ENCODE measurements at places on chromosomes 4 and X.
A peak's percentile ranks its signal among the peaks of the same experiment; 100 is the strongest.

DNA sequence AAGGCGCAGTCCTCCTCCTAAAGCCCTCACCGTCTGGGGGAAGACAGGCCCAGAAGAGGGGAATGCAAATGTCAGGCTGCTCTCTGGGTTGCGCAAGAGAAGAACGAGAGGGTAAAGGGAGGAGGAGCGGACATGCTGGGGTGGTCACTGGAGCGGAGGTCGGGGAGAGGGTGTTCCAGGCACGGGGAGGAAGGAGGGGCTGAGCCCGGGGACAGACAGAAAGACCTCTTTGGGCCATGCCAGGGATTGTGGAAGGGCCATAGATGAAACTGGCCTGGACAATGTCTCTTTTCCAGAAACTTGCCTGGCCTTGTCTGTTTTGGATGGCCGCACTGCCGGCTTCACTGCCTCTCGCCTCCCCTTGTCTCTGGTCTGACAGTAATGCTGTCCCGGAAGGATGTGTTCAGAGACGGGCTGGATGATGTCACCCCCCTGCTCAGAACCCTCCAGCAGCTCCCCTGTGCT is 121.0 kb downstream of the SORCS2 start:
- DNase-seq: no peak

DNA sequence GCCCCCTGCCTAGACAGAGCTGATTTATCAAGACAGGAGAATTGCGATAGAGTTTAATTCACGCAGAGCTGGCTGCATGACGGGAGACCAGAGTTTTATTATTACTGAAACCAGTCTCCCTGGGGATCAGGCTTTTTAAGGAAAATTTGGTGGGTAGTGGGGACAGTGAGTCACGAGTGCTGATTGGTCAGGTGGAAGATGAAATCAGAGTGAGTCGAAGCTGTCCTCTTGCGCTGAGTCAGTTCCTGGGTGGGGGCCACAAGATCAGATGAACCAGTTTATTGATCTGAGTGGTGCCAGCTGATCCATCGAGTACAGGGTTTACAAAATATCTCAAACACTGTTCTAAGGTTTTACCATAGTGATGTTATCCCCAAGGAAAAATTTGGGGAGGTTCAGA is 36.6 kb downstream of the MYOZ2 start:
- DNase-seq: no peak

- DNase-seq: no peak
Measured at GRCh38 chr4:88223516-88223915, 60.8 kb downstream of the PPM1K start.

DNA sequence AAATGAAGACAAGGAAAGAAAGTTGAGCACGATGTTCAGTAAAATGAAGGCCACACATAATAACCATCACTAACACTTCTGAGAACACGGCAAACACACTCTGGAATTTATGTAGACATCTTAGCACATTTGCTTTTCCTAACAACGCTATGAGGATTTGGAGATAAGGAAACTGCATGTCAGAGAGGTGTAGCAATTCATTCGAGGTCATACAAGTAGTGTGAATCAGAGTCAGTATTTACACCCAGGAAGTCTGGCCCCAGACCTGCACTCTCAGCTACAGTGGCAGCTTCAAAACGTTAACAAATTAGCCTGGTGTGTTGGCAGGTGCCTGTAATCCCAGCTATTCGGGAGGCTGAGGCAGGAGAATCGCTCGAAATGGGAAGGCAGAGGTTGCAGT is 253.4 kb downstream of the PDGFC start:
- DNase-seq: no peak

DNA sequence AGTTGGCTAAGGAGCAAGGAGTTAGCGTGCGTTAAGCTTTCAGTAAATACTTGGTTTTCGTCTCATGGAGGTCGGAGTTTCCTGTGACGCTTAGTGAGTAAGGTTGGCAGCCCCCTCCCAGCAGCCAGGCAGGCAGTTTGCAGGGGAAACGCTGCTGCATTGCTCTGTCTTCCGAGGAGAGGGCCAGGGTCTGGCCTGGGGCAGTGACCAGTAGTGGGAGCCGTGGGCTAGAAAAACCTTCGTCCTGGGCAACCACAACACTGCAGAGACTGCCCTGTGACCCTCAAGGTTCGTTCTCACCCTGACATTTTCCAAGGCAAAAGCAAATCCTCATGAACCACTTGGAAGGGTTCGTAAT is 432 bp downstream of the TMEM175 start:
- no peak for DNase-seq

DNA sequence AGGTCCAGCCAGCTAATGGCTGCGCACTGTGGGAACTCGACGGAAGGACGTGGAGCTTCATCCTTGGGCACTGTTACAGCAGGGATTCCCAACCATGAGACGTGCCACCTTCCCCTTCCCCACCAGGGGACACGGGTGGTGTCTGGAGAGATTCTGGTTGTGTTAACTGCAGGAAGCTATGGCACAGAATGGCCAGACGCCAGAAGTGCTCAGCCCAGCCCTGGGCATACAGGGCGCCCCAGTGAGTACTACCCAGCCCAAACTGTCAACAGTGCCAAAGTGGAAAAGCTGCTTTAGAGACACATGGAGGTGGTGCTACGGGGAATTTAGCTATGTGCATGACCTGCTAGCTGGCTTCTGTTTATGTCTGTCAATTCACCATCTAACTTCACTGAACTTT is 32.8 kb downstream of the ACOX3 start:
- DNase-seq: no peak

- no peak for DNase-seq
Measured at GRCh38 chrX:136519069-136519468, 12.9 kb upstream of the VGLL1 start.

DNA sequence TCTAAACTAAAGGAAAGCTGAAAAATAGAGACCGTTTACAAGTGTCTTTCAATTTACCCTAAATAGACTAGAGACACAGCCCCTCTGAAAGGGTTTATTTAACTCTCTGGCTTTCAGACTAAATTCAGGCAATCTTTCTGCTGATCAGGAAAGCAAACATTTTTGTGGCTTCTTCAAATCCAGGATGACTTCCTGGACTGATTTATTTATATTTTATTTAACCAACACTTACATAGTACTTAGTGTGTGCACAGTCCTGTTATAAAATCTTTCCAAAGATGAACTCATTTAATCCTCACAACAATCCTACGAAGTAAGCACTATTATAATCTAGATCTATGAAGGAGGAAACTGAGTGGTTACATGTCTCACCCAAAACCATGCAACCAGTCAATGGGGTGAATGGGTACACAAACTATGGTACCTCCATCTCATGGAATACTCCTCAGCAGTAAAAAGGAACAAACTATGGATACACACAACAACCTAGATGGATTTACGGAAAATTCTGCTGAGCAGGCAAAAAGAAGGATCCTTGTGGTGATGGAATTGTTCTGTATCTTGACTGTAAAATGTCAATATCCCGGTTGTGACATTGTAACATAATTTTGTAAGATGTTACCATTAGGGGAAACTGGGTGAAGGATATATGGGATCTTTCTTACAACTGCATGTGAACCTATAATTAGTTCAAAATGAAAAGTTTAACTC is 64.1 kb upstream of the MAMLD1 start:
- no peak for DNase-seq

DNA sequence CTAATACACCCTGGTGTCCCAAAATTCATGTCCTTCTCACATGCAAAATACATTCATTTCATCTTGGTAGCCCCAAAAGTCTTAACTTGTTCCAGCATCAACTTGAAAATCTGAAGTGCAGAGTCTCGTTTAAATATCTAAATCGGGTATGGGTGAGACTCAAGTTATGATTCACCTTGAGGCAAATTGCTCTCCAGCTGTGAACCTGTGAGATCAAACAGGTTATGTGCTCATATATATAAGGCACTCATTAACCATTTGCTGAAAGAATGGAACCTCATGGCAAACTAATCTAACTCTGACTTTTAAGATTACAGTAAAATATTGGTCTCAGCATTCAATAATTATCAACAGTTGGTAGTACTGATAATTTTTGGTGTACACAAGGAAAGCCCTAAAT is 55.5 kb downstream of the PDLIM5 start:
- DNase-seq: no peak

- no peak for DNase-seq
Measured at GRCh38 chr4:186593587-186593973, 38.2 kb upstream of the MTNR1A start.

DNA sequence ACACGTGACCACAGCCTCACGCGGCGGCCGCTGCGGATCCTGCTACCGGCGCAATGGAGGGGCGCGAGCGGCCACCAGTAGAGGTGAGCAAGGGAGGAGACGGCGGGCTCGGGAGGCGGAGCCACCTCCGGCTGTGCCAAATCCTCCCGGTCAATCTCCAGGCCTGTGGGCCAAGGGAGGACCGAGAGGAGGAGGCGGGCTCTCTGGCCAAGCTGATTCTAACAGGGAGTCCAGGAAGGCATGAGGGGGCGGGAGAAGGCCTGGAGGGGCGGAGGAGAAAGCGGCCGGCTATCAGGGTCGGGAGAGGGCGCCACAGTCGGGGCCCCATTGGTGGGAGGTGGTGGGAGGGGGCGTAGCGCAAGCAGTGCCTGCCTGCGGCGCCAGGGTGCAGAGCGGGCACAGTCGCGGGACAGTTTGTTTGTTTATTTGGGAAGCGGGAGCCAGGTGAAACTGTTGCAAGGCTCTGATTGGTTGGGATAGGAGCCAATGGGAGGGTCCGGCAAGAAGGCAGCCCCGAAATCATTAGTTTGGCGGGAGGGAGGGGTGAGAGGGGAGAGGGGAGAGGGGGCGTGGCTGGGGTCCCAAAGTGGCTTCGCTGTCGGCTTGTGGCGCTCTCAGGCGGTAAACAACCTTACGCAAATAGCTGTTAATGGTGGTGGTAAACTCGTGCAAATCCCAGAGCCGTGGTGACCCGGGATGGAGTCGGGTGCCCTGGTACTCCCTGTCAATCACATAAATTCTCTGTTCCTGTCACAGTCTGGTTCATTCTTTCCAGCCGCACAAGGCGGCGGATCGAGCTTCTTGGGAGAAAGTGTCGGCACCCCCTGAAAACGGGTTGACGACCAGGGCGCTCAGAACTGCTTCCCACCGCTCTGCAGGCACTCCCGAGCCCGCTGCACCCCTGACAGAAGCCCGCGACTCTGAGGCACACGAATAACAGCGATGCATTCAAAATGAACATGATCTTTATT is at the start of gene IRS4:
IRS4 (minus strand) TSS at position 55 of the 971 bp plus-strand sequence.
- DNase-seq: no peak

GRCh38 chr4:185305979-185306442 is 89.7 kb downstream of the LRP2BP start:
- peak; percentile 15 for DNase-seq
